ENCODE measurements at places on chromosomes 13 and 19. TPM values are rescaled to one million over a fixed set of nuclear protein-coding genes. Genes with fewer than 3 reads are reported as not detected.

- H3K4me3 ChIP-seq: no peak overlapping the region
- H3K36me3 ChIP-seq: no peaks in the 10 kb centered on the region
- no peak overlapping the region for H3K27ac ChIP-seq
- H3K27me3 ChIP-seq: peaks cover 7% of the 10 kb centered on the region
- DNase-seq: no peak
- peaks cover 32% of the 10 kb centered on the region for H3K4me1 ChIP-seq
These were observed 99.5 kb upstream of the SPATA13 start for GRCh38 chr13:24060993-24061392.

DNA sequence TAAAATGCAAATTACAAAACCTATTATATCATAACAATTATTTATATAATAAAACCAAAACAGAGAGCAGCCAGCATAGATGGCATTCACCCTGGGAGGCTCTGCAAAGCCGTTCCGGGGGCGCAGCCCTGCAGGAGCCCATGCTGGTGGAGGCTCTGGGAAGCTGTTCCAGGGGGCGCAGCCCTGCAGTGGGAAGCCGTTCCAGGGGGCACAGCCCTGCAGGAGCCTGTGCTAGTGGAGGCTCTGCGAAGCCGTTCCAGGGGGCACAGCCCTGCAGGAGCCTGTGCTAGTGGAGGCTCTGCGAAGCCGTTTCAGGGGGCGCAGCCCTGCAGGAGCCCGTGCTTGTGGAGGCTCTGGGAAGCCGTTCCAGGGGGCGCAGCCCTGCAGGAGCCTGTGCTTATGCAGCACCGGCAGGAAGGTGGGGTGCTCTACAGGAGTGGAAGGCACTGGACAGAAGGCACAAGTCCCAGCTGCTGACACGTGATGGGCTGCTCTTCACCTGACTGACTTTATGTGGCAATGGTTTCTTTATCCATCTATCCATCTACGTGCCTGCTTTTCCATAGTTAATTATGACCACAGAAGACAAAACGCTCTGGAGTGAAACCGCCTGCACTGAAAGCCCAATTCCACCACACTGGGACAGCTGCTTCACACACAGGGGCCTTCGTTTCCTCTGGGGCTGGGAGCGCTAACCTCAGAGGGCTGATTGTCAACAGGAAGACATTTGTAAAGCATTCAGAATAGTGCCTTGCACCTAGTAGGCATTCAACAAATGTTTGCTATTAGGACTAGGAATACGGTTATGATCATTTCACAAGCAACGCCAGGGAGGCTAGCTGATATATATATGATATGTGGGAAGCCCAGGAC lies 23.7 kb downstream of the PCID2 start:
- no peaks in the 10 kb centered on the region for H3K27me3 ChIP-seq
- H3K4me3 ChIP-seq: no peak overlapping the region
- H3K27ac ChIP-seq: no peak overlapping the region

VWA8 gene
- 53.5 TPM for total RNA-seq

GRCh38 chr19:45008552-45008951 lies 7.3 kb downstream of the RELB start:
- no peak overlapping the region for H3K27ac ChIP-seq
- peaks cover 68% of the 10 kb centered on the region for H3K36me3 ChIP-seq
- no peak for DNase-seq
- H3K4me1 ChIP-seq: no peaks in the 10 kb centered on the region
- H3K4me3 ChIP-seq: no peak overlapping the region

GRCh38 chr19:50877338-50877737 lies 4.1 kb downstream of the KLK2 start:
- no peaks in the 10 kb centered on the region for H3K4me1 ChIP-seq
- no peaks in the 10 kb centered on the region for H3K36me3 ChIP-seq
- H3K4me3 ChIP-seq: no peak overlapping the region
- no peak overlapping the region for H3K27ac ChIP-seq
- peaks cover 4% of the 10 kb centered on the region for H3K27me3 ChIP-seq

DNA sequence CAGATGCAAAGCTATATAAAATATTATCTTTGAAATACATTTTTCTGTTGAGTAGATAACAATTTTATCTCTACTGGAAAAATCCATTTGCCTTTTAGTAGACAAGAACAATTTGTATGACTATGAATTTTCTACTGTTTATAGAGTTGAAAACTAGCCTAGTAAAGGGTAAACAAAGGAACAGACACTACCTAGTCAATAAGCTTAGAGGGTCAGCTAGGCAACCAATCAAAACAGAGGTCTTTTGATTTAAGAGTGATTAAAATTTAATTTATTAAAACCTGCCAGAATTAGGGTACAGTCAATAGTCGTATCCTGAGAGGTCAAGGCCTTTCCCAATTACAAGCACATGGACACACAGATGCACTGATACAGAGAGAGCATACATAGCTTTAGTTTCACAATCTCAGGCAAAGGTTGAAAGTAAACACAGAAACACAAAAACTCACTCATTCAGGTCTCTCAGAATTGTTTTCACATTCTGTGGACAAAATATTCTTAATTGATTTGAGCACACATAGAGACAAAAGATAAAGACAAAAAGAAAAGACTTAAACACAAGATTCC lies 24.5 kb upstream of the GPC6 start:
- no peaks in the 10 kb centered on the region for H3K27me3 ChIP-seq
- DNase-seq: no peak
- H3K27ac ChIP-seq: no peak overlapping the region
- no peaks in the 10 kb centered on the region for H3K4me1 ChIP-seq
- H3K36me3 ChIP-seq: no peaks in the 10 kb centered on the region
- no peak overlapping the region for H3K4me3 ChIP-seq

- H3K27me3 ChIP-seq: no peaks in the 10 kb centered on the region
- peak overlapping the region; percentile 88 for H3K27ac ChIP-seq
- H3K4me1 ChIP-seq: peaks cover 29% of the 10 kb centered on the region
- peaks cover 3% of the 10 kb centered on the region for H3K36me3 ChIP-seq
- no peak for DNase-seq
These were observed 1.7 kb downstream of the B3GNT8 start for GRCh38 chr19:41425174-41426115.

DNA sequence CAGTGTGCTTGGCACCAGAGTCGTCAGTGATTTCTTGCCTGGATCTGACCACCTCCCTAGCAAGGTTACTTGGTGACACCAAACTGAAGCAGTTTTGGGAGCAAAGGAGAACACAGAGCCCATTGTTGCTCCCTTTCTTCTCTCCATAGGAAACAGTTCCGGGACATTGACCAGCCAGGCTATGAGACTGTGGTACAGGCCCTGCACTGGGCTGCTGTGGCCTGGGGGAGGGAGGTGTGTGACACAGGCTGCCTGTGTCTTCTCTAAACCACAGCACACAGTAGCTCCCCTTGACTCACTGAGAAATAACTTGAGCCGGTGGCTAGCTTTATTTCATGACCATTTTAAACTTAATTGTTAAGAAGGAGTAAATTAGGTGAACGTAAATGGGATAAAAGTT lies 214.8 kb upstream of the UBL3 start:
- H3K27me3 ChIP-seq: no peaks in the 10 kb centered on the region
- DNase-seq: no peak
- no peaks in the 10 kb centered on the region for H3K4me1 ChIP-seq
- no peak overlapping the region for H3K27ac ChIP-seq
- H3K4me3 ChIP-seq: no peak overlapping the region

GRCh38 chr13:105982219-105982930 lies 553.1 kb downstream of the EFNB2 start:
- no peak overlapping the region for H3K4me3 ChIP-seq
- no peaks in the 10 kb centered on the region for H3K27me3 ChIP-seq
- no peak overlapping the region for H3K27ac ChIP-seq
- no peak for DNase-seq
- H3K4me1 ChIP-seq: no peaks in the 10 kb centered on the region
- H3K36me3 ChIP-seq: no peaks in the 10 kb centered on the region

DNA sequence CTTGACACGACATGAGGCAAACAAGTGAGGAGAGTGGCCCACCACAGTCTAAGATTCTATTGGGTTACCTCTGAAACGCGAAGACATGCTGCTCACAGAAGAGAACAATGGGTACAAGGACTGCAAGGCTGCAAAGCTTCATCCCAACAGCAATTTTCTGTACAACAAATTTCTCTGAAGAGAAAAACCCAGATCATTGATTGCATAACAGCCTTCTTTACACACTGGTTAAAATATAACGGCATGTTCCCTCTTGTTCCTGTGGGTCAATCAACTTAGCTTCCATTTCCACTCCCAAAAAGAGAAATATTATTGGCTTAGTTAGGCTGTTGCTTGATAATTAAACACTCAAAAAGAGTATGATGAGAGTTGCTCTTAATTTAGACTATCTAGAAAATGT lies at the start of gene CPB2:
CPB2 (minus strand) TSS at position 166 of the 400 bp plus-strand sequence; CDS start at position 142, 24 bp downstream.
- H3K4me3 ChIP-seq: no peak within 1 kb of the TSS
- no peaks in the 10 kb centered on the region for H3K27me3 ChIP-seq
- no peak for DNase-seq
- H3K36me3 ChIP-seq: no peaks in the 10 kb centered on the region

Data from heart left ventricle (tissue), 16 donors.